ENCODE measurements at places on chromosomes 12 and 14. TPM values are rescaled to one million over a fixed set of nuclear protein-coding genes. Genes with fewer than 3 reads are reported as not detected.

AQP6 gene
- not detected for total RNA-seq

POC1B gene
- 39.4 TPM for total RNA-seq

REM2 gene
- 0.05 TPM for total RNA-seq

C12orf75 gene
- 288 TPM for total RNA-seq

BTBD7 gene
- 7.1 TPM for total RNA-seq

VASH1 gene
- 0.13 TPM for total RNA-seq

KRT5 gene
- not detected for total RNA-seq

DNA sequence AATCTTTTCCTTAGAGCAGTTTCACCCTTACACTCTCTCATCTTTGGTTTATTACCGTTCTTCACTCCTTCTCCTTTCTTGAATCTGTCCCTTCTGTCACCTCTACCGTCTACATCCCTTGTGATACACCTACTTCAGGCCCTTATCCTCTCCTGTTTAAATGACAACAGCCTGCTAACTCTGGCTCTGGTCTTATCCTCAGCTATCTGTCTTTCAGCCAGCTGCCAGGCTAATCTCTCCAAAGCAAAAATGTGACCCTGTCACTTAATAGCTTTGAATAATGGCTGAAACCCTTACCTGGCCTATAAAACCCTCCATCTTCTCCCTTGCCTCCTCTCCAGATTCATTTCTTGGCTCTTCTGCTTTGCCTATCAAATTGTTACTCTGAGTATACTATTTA, 32.3 kb downstream of the BEST3 start:
- no peak for DNase-seq
- no peaks in the 10 kb centered on the region for H3K36me3 ChIP-seq
- H3K27ac ChIP-seq, result no peak overlapping the region

GRCh38 chr14:75861161-75861621, 120.6 kb downstream of the TGFB3 start:
- no peak overlapping the region for H3K4me3 ChIP-seq
- H3K4me1 ChIP-seq, result peaks cover 5% of the 10 kb centered on the region
- no peaks in the 10 kb centered on the region for H3K27me3 ChIP-seq
- H3K27ac ChIP-seq, result no peak overlapping the region
- no peaks in the 10 kb centered on the region for H3K36me3 ChIP-seq
- no peak for DNase-seq

DNA sequence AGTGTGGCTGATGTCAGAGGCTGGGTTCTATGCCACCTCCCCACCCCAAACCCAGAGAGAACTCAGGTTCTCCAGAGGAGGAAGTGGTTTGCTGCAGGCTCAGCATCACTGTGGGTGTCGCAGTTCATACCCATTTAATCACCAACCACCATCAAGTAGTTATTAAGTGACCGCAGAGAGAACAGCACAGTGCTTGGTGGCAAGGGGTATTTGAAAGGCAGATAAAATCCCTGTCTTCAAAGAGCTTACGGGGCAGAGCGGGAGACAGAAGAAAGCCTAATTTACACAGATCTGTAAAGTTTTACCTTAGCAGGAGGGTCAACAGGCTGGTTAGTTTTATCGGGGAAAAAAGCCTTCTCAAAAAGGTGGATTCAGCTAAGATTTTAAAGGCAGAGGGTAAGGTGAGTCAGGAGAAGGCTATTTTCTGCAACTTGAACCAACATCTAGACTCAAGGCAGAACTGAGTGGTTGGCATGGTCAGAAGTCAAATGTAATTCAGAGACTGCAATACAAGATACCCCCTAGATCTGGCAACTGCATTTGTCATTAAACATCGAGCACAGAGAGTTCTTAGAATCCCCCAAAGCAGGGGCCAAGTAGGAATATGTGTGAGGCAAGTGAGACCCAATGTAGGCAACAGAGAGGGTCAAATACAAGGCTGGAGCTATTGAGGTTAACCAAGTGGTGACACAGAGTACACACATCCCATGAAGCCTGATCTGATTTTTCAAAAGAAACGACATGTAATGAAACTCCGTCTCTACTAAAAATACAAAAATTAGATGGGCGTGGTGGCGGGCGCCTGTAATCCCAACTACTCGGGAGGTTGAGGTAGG, 13.2 kb downstream of the PXN start:
- H3K27me3 ChIP-seq, result no peaks in the 10 kb centered on the region
- peaks cover 70% of the 10 kb centered on the region for H3K4me1 ChIP-seq
- peak overlapping the region; percentile 82 for H3K27ac ChIP-seq
- no peak for DNase-seq
- H3K36me3 ChIP-seq, result peaks cover 24% of the 10 kb centered on the region
- no peak overlapping the region for H3K4me3 ChIP-seq

DNA sequence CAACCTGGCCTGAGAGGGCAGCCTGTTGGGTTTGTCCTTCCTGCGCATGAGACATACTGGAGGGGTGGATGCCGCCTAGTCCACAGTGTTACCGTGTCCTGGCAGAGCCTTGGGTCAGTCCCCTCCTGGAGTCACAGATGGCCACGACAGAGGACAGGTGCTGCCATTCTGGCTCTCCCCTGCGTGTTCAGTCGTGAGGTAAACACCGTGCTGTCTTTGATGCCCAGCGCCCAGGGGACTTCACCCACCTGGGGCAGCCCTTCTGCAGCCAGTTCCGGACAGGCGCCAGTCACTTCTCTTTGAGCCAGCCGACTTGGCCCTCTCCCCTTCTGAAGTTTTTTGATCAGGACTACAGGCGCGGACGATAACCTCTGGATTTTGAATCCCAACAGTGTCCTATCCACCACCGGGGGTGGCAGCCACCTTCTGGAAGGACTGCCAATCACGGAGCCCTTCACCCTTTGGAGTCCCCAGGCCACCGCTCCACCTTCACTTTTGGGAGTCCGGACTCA, 933.0 kb downstream of the DIO2 start:
- no peaks in the 10 kb centered on the region for H3K36me3 ChIP-seq
- peak overlapping the region; percentile 45 for H3K4me3 ChIP-seq
- no peak for DNase-seq
- no peak overlapping the region for H3K27ac ChIP-seq

DNA sequence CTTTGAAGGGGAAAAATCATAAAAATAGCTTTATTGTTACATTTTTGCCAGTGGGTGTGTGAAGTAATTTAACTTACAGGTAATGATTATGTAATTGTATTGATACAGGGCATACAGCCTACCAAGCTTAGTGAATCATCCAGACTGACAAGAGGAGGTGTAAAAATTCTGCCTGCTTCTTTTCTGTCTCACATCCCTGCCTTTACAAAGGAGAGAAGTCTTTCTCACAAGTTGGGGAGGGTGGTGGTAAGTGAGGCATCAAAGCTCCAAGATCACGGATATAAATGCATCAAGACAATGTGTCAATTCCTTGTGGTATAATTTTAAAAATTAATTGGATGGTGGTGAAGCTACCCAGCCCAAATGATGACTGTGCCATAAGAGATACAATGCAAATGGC, 39.0 kb upstream of the G2E3 start:
- no peaks in the 10 kb centered on the region for H3K27me3 ChIP-seq
- H3K4me3 ChIP-seq, result no peak overlapping the region
- no peak overlapping the region for H3K27ac ChIP-seq

DNA sequence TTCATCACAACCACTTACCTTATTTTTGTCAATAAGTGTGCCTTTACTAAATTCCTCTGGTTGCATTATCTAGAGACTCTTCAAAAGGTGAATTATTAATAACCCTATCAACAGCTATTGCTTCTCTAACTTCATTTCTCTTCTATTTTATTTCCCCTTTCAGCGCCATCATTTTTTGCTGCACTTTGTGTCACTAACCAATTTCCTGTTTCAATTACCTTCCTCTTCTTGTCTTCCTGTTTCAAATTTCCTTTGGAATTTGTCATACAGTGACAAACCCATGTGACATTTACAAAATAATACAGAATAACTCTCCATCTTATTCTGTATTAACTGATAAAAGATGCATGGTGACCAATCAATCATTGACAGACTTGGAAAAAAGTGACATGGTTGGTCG, 12.2 kb upstream of the CLEC2A start:
- DNase-seq, result no peak
- no peak overlapping the region for H3K4me3 ChIP-seq
- H3K27me3 ChIP-seq, result peaks cover 20% of the 10 kb centered on the region
- no peaks in the 10 kb centered on the region for H3K36me3 ChIP-seq
- no peaks in the 10 kb centered on the region for H3K4me1 ChIP-seq
- H3K27ac ChIP-seq, result no peak overlapping the region
